Stimulated activated CD4-positive, alpha-beta T cell treated with anti-CD3 and anti-CD28 coated beads, Interleukin-15, amount 100 ng/mL, for 1 hour (primary cell): ENCODE measurements at places on chromosomes 11 and 22.

DNA sequence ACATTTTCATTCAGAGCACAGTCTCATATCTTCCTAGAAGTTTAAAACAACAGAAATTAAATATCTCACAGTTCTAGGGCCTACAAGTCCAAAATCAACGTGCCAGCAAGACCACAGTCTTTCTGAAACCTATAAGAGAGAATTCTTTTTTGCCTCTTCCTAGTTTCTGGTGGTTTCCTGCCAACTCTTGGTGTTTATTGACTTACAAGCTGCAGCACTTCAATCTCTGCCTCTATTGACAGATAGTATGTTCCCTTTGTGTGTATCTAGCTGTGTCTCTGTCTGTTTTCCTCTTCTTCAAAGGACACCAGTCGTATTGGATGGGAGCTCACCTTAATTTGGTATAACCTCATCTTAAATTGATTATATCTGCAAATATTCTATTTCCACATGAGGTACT is 347.5 kb downstream of the DCDC1 start:
- no peak for DNase-seq

GRCh38 chr22:17218341-17218740 is 894 bp downstream of the ADA2 start:
- no peak for DNase-seq

GRCh38 chr22:37062376-37062675 is 10.8 kb downstream of the KCTD17 start:
- no peak for DNase-seq

DNA sequence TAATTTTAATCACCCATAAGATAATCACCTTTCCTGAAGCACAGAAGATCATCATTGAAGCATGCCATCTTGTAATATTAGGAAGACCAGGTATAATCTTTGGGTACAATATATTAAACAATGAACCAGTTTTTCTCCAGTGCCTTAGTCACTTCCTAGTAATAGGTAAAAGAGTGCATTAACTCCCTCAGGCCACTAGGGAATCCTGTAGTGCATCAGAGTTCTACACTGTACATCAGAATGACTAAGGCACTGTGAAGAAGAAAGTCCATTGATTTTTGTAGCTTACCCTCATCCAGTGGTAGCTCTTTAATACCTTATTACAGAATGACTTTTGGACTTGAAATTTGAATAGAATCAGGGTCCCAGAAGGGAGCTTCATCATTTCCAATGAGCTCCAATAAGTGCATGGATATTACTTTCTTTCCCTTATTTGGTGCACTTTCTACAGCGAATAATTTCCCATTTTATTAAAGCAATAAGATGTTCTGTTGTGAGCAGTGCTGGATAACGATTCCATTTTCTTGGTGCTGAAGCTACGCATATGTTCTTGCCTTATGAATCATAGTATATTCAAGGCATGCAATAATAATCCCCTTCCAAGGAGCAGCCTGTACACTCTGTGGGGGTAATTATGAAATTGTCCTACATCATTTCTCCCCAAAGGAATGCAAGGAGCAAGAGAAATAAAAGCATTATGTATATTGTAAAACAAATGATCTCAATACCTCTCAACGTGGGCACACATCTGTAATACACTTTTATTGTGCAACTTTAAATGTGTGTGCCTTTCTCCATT is 4.7 kb downstream of the C11orf87 start:
- no peak for DNase-seq

GRCh38 chr22:27382947-27383346 is 418.6 kb downstream of the MN1 start:
- no peak for DNase-seq

- no peak for DNase-seq
Measured at GRCh38 chr11:102254047-102254446, 63.2 kb upstream of the BIRC3 start.

- DNase-seq = no peak
Measured at GRCh38 chr11:44977493-44977984, 26.9 kb upstream of the TP53I11 start.

- no peak for DNase-seq
Measured at GRCh38 chr11:1073851-1074243, 827 bp upstream of the MUC2 start.

- no peak for DNase-seq
Measured at GRCh38 chr11:69615545-69616278, 25.2 kb upstream of the CCND1 start.

DNA sequence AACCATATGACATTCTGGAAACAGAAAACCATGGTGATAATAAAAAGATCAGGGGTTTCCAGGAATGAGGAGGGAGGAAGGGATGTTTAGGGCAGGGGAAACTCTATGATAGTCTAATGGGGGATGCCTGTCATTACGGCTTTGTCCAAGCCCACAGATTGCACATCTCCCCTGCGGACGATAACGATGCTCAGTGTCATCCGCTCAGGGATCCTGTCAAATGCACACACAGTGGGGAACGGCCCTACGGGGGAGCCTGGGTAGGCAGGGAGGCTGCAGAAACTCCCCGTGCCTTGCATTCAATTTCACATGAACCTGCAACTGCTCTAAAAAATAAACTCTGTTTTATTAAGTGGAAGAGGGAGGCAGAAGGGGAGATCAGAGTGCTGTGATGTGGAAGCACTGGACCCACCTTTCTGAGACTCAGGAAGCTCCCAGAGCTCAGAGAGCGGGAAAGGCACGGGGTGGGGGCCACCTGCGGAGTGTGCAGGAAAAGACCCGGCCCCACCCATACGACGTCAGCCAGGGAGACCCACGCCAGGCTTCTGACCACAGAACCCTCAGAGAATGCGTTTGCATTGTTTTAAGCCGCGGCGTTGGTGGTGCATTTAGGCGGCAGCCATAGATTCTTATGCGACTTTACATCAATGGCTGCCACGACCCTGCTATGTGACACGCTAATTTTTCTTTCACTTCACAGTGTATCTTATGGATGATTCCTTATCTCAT is 543.5 kb downstream of the BRD1 start:
- no peak for DNase-seq

DNA sequence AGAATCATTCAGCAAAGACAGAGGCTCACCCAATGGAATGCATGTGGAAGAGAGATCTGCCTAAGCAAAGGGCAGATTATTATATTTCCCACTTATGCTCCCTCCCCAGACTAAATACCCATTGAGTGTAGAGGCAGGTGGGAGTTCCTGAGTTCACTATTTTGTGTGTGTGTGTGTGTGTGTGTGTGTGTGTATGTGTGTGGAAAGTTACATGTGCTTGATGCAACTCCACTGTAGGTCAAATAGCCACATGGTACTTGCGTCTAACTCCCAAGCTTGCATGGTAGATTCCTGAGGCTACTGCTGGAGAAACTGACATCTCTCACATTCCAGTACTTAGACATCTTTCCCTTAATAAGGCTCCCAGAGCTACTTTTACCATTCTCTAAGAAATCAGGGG is 3.4 kb upstream of the COPB1 start:
- DNase-seq = no peak

DNA sequence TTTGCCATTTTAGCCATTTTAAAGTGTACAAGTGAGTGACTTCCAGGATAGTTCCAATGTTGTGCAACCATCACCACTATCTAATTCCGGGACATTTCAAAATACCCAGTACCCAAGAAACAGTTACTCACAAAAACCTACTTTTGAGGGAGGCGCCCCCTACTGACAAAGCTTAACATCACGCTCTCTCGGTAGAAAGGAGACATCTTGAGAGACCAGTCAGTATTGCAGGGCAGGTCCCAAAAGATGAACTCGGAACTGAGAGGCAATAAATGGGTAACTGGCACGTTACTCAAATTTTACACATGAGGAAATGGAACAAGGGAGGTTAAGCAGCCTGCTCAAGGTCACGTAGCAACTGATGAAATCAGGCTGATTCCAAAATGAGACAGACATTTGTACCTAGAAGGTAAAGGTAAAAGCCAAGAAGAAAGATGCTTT is 50.0 kb upstream of the POU2AF1 start:
- peak; percentile 31 for DNase-seq

DNA sequence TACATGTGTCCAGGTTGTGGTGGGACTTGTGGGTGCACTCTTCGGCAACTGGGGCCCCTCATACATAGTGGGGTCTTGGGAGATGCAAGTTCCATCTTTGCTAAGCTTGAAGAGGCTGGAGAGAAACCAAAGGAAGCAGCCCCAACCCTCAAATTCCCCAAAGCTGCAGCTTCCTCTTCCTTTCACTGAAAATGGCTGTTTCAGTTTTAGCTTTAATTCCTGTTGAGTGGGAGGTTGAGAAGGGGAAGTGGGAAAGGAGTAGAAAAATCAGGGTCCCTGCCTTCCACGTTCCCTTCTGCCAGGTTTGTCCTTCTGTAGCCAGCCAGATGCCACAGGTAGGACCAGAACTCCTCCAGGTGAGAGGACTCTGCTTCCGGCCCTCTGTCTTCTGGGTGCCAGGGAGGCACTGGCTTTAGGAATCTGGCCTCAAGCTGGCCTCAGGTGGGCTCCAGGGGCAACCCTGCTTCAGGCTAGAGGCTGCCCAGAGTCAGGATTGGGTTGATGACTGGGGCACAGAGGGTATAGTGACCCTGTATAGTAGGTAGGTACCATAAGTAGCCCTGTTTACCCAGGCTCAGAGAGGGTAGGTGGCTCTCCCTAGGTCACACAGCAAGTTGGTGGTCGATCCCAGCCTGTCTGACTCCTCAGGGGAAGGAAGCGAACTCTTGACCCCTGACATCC is 16.2 kb downstream of the P2RY6 start:
- no peak for DNase-seq

- DNase-seq = no peak
Measured at GRCh38 chr22:35616043-35616442, 1.1 kb downstream of the MB start.

DNA sequence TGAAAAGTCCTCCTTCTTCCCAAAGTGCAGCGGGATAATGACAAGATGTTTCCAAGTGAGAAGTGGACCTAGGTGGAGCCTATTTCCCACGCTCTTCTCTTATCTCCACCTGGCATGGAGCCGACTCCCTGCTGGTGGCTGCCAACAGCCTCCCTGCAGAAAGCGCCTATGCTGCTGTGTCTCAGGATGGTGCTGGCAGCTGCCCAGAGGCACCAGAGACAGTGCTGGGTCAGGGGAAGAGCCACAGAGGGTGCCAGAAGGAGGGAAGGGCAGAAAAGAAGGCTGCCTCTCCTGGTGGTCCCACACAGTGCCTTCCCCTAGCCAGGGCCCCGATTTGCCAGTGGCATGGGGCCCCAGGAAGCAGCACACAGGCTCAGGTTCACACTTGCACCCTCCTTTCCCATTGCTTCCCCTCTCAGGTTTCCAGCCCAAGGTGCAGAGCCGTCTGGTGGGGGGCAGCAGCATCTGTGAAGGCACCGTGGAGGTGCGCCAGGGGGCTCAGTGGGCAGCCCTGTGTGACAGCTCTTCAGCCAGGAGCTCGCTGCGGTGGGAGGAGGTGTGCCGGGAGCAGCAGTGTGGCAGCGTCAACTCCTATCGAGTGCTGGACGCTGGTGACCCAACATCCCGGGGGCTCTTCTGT is 19.0 kb downstream of the CD5 start:
- no peak for DNase-seq

DNA sequence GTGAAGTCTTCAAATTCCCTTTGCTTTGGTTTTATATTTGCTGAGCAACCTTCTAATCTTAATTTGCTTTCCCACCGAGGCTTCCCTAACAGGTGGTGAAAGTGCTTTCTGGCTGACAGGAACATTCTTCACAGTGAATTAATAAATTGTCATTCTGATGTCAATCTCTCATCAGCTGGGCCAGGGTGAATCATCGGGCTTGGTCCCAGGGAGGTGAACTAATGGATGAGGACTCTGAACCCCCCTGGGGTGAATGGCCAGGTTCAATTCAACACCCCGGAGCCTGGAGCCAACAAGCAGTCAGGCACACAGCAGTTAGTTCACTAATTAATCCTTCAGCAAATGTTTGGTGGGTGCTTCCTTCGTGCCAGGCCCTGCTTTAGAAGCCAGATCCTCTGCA is 155.4 kb upstream of the PDGFD start:
- DNase-seq = no peak

DNA sequence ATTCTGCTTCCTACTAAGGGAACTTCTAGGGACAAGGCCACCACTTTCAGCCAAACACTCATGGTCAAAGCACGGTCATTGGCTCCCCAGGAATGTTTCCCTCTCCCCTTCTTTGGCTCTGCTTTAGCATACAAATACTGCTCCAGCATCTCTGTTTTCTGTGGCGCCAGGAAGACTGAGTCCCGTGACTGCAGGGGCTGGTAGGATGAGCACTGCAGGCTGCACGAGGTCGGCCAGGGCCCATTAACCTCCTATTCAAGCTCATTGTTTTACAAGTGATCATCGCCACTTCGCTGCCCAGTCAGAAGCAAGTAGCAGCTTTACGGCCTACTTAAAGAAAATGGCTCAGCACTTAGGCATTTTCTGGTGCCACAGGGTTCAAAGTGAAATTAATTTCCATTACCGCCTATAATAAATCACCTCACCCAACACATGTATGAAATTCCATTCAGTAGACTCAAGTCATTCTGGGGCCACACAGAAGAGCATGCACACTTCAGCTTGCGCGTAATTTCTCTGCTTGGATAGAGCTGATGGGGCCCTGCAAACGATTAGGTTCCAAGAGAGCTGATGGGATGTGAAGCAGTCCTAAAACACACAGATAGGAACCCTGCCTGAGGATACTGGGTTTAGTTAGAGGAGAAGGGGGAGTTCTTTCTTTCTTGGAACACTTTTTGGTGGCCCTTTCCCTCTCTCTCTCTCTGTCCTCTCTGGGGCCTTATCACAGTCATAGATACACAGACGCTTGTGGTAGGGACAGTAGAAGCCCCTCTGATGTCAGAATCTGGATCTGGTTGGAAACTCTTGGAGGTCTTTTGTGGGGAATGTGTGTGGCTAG is 173.7 kb downstream of the KIF18A start:
- DNase-seq = no peak

GRCh38 chr22:46373159-46373558 is 37.6 kb downstream of the TRMU start:
- no peak for DNase-seq

DNA sequence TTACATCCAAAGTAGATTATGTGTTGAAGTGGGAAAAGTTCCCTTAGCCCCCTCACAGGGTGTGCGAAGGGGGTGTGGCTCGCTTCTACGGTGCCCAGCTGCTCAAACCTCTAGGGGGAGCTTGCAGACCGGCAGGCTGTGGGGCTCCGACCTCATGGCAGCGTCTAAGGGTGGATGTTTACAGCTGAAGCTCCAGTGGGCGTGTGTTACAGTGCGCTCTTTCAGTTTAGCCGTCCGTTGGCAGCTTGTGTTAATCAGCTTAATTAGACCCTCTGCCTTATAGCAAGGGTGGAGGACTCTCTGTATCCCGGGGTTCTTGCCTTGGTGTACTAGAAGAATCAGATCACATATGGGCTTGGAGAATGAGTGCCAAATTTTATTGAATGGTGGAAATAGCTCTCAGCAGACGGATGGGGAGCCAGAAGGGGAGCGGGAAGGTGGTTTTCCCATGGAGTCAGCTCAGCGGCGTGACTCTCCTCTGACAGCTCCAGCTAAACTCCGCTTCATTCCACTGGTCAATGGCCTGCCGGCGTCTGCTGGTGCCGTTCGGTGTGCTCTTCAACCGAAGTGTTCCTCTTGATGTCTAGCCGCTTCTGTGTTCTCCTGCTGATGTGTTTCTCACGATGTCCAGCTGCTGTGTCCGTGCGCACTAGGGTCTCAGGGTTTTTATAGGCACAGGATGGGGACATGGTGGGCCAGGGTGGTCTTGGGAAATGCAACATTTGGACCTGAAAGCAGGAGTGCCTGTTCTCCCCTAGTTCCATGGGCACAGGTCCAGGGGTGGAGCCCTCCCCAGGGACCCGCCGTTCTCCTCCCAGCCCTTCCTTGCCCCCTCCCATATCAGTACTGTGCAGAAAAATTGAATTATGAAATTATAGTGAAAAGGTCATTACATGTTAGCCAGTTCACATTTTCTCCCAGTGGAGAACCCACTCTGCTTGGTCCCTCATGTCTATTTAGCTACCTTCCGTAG is 28.6 kb upstream of the OR10G7 start:
- DNase-seq = no peak

- no peak for DNase-seq
Measured at GRCh38 chr22:34502821-34503220, 563.1 kb upstream of the ISX start.
